T-cell (primary cell): ENCODE measurements at places on chromosomes 11 and 22.

DNA sequence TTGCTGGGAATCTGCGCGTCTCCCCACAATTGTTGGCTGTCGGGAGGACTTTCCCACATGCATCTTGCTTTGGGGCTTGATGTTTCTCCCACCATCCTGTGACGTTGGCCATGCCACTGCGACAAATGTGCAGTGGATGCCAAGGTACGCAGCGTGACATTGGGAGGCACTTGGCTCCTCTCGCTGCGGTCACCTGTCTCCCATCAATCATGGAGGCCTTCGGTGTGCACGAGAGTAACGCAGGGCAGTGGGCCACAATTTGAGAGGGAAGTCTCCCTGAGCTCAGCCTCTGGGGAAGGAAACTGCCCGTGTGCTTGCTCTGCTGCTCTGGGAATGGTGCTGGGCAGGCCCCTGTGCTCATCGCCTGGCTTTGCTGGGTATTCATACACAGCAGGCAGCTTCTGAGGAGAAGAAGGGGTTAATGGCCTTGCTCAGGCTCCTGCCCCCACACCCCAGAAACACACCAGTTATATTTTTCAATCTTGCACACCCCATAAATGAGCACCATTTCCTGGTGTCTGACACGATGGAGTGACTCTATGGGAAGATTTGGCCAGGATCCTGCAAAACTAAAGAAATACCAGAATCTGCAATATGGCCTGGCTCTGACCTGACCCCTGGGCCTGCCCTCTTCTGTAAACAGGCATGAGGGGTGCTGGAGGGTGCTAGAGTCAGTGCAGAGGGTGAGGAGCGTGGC, 153.5 kb downstream of the ADAMTS15 start:
- DNase-seq = no peak

- no peak for DNase-seq
Observed at GRCh38 chr11:99822846-99823565, 802.3 kb downstream of the CNTN5 start.

GRCh38 chr11:117814204-117814765, 10.3 kb downstream of the FXYD2 start:
- DNase-seq = no peak

- DNase-seq = no peak
Observed at GRCh38 chr22:43337385-43337784, 5.8 kb downstream of the SCUBE1 start.

- DNase-seq = no peak
Observed at GRCh38 chr11:68010090-68011041, at the start of gene ALDH3B1. Gene ALDH3B1, plus strand, starts transcription at chr11:68010327. Its CDS starts 4,971 bp downstream, at chr11:68015298.

GRCh38 chr22:27274770-27275449, 526.6 kb downstream of the MN1 start:
- no peak for DNase-seq

DNA sequence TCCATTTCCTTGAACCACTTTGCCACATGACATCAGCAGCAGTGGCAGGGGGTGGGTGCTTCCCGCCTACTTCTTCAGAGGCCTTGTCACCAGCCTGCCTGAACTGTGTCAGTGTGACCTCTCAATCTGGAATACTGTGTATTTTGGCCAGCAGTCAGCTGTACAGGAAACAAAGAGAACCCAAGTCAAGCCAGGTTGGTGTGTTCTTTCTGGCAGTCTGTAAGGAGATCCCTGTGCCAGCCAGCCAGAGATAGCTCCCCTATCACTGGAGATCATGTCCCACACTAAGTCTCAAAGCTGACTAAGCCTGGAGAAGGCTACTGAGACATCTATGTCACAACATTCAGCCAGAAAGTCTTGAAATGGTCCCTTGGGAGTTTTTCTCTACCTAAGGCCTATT, 142.1 kb downstream of the TRPC6 start:
- DNase-seq = no peak

DNA sequence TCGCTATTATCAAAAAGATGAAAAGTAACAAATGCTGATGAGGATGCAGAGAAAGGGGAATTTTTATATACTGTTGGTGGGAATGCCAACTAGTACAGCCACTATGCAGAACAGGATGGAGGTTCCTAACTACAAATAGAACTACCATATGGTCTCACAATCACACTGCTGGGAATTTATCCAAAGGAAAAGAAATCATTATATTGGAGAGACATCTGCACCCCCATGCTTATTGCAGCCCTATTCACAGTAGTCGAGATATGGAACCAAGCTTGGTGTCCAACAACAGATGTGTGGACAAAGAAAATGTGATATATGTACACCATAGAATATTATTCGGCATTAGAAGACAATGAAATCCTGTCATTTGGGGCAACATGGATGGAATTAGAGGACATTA, 19.6 kb upstream of the POU2AF2 start:
- no peak for DNase-seq

- no peak for DNase-seq
Observed at GRCh38 chr11:33912405-33913361, 20.8 kb upstream of the LMO2 start.

DNA sequence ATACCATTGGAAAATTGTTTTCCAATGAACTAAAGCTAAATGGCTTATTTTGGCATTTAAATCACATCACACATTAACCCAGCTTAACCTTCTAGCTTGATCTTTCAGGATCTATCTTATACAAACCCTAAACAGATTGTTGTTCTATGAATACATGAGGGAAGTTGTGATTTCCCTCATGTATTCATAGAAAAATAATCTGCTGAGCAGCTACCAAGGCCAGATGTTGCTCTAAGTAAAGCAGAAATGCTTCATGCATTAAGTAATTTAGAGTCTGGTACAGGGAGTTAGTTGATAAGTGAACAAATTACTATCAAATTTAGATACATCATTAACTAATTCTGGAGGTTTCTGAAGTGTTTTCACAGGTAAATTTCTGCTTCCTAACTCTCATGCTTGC, 204.6 kb upstream of the ANO3 start:
- no peak for DNase-seq

- no peak for DNase-seq
Observed at GRCh38 chr11:2708151-2708581, 8.4 kb upstream of the KCNQ1OT1 start.

GRCh38 chr11:120522021-120522420, 10.5 kb downstream of the GRIK4 start:
- no peak for DNase-seq

- no peak for DNase-seq
Observed at GRCh38 chr11:19511413-19512183, 201.0 kb upstream of the NAV2 start.

GRCh38 chr11:120212259-120212878, 1.5 kb downstream of the OAF start:
- no peak for DNase-seq

- peak; percentile 14 for DNase-seq
Observed at GRCh38 chr11:122727101-122727929, 71.8 kb downstream of the UBASH3B start.

- no peak for DNase-seq
Observed at GRCh38 chr11:96714689-96715088, 324.9 kb downstream of the JRKL start.

DNA sequence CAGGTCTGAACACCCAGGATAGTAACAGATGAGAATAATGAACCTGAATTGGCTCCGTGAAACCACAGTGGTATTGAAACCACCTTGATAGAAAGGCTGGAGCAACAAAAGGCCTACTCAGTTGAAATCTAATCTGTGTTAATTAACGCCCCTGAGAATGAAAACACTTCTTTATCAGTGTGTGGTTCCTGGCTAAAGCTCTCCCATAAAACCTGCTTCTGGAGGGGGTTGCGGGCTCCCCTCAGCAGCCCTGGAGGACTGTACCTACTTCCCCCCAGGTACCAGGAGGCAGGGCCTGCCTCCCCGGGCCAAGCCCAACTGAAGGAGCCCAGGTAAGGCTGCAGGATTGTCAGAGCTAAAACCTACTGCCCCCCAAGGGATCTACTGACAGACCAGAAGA, 54.6 kb downstream of the PLEKHA7 start:
- DNase-seq = no peak
